ENCODE measurements at places on chromosomes 1 and 21.

GRCh38 chr1:89274411-89274857, 1.8 kb upstream of the GBP5 start:
- DNase-seq, result no peak

DNA sequence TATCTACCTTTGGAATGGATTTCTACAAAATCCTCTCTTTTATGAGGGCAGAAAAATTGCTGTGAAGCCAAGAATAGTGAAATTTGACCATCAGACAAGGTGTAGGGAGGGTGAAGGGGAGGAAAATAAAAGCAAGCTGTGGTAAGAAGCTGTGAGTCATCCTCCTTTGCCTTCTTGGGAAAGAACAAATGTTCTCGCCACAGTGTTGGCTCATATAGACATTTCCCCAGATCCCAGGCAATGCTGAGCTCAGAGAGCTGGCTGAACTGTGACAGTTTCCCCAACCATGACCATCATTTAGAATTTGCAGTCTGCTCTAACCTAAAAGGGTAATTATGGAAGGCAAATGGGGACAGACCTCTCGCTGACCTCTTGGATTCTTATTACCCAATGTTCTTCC, 235.4 kb downstream of the PBX1 start:
- no peak for DNase-seq

DNA sequence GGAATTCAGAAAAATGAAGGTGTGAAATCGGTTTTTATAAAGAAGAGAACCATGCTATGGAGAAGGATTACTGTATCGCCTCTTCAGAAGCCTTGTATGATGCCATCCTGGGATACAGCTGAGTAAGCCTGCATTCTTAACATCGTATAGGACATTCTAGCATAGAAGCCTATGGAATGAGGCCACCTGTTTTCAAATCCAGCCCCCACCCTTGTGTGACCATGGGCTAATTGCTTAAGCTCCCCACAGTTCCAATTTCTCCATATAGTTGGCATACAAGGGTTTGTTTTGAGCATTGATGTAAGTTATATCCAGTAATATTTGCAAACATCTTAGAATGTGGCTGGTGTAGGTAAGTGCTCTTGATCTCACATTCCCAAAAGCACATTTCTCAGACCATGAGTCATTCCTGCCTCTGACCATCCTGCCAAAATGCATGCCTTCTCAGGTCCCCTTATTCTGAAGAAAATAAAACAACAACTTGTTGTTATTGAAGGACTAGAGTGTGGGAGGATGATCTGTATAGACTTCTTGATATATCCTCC, 1.5 kb downstream of the OR14A2 start:
- DNase-seq, result no peak

GRCh38 chr1:212873518-212873917, 15.4 kb downstream of the FLVCR1 start:
- no peak for DNase-seq

- DNase-seq, result no peak
Observed at GRCh38 chr21:38821248-38821647, 15.5 kb downstream of the ETS2 start.

DNA sequence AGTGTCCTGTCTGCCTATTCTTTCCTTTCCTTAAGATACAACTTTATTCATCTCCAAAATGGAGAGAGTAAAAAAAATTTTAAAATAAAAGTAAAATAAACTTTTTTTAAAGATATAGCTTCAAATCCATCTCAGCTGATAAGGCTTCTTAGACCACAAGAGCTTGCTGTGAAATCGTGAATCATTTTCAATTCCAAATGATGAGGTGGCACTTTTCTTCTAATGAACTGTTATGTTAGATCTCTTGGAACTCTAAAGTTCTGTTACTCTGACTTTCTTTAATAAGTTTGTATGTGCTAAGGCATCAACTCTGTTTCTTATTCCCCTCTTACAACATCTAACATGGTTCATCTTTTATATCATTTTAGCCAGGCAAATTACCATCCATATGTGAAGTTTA, 4.5 kb downstream of the SH3GLB1 start:
- no peak for DNase-seq

DNA sequence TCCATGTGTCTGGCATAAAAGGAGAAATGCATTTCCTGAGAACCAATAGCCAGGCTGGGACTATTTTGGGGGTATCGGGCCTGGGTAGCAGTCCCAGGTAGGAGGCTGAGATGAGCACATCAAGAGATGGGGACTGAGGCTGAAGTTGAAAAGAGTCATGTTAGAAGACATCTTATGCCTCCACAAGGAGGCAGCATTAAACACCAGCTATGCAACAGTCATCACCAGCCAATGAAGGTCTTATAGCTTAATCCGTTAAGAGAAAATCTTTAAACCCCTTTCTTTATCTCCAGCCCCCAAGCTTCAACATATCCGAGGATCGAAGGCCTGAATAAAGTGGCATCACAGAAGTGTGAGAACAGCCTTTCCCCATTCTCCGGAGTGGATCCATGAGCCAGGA, 640.7 kb upstream of the PTBP2 start:
- DNase-seq, result no peak

GRCh38 chr1:4784761-4785160, 130.4 kb downstream of the AJAP1 start:
- DNase-seq, result no peak

DNA sequence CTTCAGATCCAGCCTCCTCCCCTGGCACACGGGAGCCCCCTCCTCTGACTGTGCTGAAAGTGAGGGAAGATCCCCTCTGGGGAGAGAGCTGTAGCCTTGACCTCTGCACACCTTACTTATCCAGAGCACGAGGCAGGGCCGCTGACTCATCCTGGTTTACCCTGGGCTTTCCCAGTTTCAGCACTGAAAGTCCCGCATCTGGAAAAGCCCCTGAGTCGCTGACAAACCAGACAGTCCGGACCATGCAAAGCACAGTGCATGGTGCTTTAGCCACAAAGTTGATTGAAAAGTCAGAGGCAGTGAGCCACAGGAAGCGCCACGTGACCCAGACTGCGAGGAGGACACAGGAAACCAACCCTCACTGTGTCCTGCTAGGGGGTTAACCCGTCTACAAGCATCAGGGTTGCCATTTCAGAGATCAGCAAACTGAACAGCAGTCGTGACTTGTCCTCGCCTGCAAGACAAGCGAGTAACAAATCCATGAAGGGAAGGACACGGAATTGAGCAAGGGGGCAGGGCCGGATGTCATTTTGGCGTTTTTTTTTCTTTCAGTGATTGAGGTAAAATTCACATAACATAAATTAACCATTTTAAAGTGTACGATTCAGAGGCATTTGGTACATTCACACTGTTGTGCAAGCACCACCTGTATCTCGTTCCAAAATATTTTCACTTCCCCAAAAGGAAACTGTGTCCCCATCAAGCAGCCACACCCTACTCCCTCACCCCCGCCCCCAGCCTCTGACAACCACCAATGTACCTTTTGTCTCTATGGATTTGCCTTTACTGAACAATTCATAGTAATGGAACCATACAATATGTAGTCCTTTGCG, 19.9 kb upstream of the IFNGR2 start:
- DNase-seq, result peak; percentile 79

DNA sequence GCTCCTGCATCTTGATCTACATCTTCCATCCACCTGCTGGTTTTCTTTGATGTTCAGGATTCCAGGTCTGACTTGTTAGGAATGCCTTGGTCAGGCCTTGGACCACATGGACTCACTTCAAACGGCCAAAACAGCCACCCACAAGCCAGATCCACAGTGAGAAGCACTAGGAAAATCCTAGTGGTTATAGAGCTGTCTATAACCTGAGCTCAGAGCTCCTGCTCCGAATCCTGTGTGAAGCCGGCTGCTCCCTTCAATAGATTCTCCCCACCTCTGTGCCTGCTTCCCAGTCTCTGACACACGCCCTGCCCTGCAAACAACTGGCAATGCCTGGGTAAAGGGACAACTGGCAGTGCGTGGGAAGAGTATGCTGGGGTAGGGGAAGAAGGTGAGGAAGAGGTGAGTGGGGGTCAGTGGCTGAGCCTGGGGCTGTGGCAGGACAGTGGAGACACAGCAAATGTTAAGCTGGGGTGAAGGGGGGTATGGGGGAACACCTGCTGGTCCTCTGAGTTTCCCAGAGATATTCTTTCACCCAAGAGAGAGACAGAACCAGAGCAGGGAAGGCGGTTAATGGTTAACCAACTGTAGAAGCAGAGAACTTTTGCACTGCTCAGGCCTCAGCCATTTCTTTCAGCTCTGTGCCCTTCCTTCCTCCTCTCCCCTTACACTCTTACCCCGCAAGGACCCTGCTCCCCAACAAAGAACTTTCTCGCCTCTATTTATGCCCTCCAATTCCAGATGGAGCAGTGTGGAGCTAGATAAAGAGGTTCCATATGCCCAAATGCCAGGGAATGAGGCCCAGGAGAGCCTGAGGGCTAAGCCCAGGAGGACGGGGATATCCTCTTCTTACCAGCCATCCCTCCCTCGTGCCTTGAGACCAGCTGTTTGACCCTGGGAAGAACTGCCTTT, 4.5 kb downstream of the PLXNA2 start:
- DNase-seq, result no peak

GRCh38 chr1:152148051-152148450, 11.0 kb downstream of the RPTN start:
- no peak for DNase-seq

GRCh38 chr21:25170681-25171080, 436.6 kb downstream of the MRPL39 start:
- DNase-seq, result no peak

GRCh38 chr21:40130476-40130875, 263.2 kb downstream of the PCP4 start:
- DNase-seq, result no peak

DNA sequence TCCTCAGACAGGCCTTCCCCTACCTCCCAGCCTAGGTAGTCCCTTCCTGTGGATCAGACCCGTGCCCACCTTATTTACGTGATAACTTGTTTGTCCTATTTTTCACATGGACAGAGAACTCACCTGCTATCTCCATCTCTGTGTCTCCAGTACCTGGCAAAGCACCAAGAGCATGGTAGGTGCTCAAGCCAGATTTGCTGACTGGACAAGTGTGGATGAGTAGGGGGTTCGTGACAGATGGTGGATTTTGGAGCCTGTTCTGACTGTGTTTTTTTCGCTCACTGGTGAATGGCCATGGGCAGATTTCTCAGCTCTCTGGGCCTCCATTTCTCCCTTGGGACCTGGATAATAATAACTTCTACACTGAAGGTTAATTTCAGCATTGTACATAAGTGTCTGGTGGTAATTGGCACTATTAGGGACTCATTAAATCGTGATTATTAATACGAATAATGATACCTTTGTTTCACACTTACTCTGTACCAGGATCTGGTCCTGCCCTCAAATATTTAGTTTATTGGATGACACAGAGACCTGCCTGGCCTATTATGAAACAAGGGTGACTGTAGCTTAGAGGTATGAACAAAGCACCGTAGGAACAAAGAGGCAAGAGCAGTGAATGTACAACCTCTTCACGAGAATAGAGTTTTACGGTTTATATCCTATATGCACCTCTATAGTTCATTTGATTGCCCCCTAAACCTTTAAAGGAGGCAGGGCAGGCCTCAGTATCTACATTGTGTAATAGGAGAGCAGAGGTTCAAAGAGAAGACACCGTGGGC, 24.5 kb upstream of the SLC26A9 start:
- no peak for DNase-seq

GRCh38 chr1:26602378-26602959, 72.9 kb downstream of the RPS6KA1 start:
- no peak for DNase-seq

GRCh38 chr1:205791568-205792180, 16.4 kb upstream of the RAB29 start:
- peak; percentile 8 for DNase-seq

- no peak for DNase-seq
Observed at GRCh38 chr1:116775116-116775752, 21.0 kb downstream of the CD2 start.

DNA sequence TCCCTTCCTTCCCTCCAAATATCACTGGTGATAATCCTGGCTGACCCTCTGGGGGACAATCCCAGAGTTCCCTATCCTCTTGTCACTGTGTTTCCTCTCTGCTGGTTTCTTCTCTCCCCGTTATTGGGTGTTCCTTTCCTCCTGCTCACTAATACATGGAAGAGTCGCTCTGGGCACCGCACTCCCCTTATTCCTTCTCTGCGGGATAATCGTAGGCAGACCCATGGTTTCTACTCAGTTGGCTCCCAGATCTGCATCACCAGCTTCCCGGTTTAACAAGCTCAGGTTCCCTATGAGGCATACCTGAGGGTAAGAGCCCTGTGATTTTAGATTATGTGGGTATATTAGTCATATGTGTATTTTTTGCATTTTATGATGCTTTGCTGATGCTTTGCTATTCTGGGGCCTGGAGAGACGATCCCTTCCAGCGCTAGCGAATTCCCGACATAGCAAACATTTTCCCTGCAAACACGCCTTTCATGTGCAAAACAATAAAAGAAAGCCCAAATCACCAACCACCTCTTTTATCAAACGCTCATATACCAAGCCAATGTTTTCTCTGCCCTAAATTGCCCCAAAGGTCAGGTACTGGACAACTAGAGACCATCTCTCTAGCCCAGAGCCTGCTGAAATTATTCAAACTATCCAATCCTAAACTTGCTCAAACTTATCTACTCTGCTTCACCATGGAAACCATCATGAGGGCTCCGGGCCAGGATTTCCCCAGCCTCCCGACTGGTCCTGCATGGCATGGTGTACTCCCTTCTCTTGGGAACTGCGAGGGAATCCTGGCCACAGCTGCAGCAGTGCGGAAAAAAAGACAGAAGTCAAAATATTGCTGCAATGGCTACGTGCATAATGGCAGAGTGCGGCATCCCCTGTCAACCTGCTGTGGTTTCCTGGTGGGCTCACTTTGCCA, 84.2 kb downstream of the PCP4 start:
- DNase-seq, result no peak

- no peak for DNase-seq
Observed at GRCh38 chr1:150815871-150816270, 7.8 kb upstream of the CTSK start.

DNA sequence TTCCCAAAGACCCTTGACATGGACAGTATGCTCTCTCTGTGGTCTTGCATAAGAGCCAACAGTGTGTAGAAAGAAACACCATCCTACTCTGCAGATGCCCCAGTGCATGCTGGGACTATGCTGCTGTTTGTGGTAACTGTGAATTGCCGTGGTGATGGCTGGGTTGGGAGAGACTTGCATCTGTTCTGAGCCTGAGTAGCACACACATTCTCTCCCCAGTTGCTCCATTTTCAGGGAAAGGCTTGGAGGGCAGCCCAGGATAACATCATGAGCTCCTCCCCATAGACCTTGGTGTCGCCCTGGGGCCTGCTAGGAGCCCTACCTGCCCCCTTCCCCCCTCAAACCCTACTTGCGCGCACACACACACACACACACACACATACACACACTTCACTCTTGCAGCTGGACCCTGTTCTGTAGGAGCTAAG, 120.9 kb upstream of the IPO9 start:
- DNase-seq, result no peak

- DNase-seq, result no peak
Observed at GRCh38 chr21:31647650-31648049, 11.8 kb upstream of the SOD1 start.

GRCh38 chr21:36113647-36114428, 21.0 kb upstream of the CBR3 start:
- DNase-seq, result peak; percentile 52

Measured in T-helper 22 cell (primary cell).